ENCODE measurements at places on chromosomes 5 and 9. TPM values are rescaled to one million over a fixed set of nuclear protein-coding genes. Genes with fewer than 3 reads are reported as not detected.

IFNA2 gene
- not detected for polyA plus RNA-seq

CAVIN4 gene
- 1.8 TPM for polyA plus RNA-seq

BARHL1 gene
- not detected for polyA plus RNA-seq

SLC1A3 gene
- 16.8 TPM for polyA plus RNA-seq

BNIP1 gene
- polyA plus RNA-seq, result 14.6 TPM

MAT2B gene
- 33.9 TPM for polyA plus RNA-seq

OR13C4 gene
- polyA plus RNA-seq, result not detected

KIF20A gene
- polyA plus RNA-seq, result 33.3 TPM

GPR151 gene
- 0.03 TPM for polyA plus RNA-seq

PCDHA13 gene
- 1.3 TPM for polyA plus RNA-seq

INSYN2B gene
- not detected for polyA plus RNA-seq

RMRP gene
- polyA plus RNA-seq, result 169 TPM

SLC6A7 gene
- polyA plus RNA-seq, result 0.02 TPM

CCDC180 gene
- polyA plus RNA-seq, result 2.6 TPM

SLC6A18 gene
- not detected for polyA plus RNA-seq

BOD1 gene
- 83.1 TPM for polyA plus RNA-seq

ZNF883 gene
- 6.1 TPM for polyA plus RNA-seq

FAM169A gene
- polyA plus RNA-seq, result 12.6 TPM

PLAC8L1 gene
- polyA plus RNA-seq, result 0.99 TPM

ACSL6 gene
- polyA plus RNA-seq, result 3.4 TPM

PCDHB3 gene
- polyA plus RNA-seq, result 1.6 TPM

WDR36 gene
- 6.9 TPM for polyA plus RNA-seq

F2R gene
- polyA plus RNA-seq, result 29.1 TPM

HARS2 gene
- polyA plus RNA-seq, result 12.9 TPM

Measured in H1 (cell line).